ENCODE measurements at places on chromosomes 11 and 22.

- DNase-seq, result no peak
These were observed 114.2 kb upstream of the PARVA start for GRCh38 chr11:12263141-12263693.

GRCh38 chr22:39240831-39241793 lies 3.7 kb downstream of the PDGFB start:
- no peak for DNase-seq

- DNase-seq, result no peak
These were observed 1.7 kb upstream of the OR5AL1 start for GRCh38 chr11:56410801-56411200.

DNA sequence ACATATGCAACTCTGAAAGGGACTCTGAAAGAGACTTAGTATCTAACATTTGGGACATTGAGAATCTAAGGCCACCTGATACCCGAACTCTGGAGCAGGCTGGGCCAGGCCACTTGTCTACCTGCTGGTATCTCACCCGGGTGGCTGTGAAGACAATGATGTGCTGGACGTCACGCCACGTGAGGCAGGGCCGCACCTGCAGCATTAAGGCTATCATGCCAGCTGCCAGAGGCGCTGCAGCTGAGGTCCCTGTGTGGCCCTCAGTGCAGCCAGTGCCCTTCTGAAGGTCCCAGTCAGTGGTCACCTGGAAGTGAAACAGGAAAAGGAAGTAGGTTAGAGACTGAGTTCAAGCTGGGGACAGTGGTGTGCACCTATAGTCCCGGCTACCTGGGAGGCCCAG lies 12.4 kb downstream of the PCSK7 start:
- DNase-seq, result no peak

- DNase-seq, result no peak
These were observed 173.9 kb upstream of the SYN3 start for GRCh38 chr22:33232071-33232470.

- no peak for DNase-seq
These were observed 135.2 kb downstream of the TTC28 start for GRCh38 chr22:28544431-28544868.

DNA sequence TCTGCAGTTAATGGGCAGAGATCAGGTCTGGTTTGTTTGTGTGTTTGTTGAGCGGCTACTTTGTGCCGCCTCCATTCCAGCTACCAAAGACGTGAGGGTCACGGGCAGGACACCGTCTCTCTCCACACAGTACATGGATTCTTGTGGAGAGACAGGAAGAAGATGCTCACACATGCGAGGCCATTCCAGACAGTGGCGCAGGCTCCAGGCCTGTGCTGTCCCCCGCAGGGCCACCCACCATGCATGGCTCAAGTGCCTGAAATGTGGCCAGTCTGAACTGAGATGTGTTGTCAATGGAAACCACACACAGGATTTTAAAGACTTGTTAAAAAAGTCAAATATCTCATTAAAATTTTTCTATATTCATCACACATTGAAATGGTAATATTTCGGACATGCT lies 848.3 kb downstream of the TBC1D22A start:
- DNase-seq, result no peak

DNA sequence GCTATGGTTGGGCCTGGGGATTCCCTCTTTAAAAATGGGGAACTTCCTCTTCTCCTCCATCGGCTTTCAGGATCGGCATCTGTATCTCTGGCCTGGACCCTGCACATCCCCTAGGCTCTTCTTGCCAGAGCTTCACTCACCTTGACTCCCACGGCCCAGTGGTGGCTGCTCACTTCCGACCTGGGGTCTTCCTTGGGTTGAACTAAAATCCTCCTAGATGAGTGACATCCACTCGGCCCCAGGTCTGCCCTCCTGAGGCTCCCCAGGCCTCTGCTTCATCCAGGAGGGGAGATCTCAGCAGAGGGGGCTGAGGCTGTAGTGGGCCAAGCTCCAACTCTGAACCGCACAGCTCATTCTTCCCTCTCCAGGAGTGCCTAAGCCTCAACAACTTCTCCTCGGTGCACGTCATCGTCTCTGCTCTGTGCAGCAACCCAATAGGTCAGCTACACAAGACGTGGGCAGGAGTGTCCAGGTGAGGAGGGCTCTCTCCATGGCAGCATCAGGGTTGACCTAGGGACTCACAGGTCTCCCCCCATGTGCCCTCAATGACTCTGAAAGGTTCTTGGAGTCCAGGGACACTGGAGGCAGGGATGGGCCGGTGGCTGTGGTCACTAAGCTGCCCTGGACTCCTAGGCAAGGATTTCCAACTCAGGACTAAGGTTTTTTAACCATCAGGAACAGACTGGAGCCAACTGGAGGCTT lies 3.3 kb downstream of the RGL4 start:
- no peak for DNase-seq

DNA sequence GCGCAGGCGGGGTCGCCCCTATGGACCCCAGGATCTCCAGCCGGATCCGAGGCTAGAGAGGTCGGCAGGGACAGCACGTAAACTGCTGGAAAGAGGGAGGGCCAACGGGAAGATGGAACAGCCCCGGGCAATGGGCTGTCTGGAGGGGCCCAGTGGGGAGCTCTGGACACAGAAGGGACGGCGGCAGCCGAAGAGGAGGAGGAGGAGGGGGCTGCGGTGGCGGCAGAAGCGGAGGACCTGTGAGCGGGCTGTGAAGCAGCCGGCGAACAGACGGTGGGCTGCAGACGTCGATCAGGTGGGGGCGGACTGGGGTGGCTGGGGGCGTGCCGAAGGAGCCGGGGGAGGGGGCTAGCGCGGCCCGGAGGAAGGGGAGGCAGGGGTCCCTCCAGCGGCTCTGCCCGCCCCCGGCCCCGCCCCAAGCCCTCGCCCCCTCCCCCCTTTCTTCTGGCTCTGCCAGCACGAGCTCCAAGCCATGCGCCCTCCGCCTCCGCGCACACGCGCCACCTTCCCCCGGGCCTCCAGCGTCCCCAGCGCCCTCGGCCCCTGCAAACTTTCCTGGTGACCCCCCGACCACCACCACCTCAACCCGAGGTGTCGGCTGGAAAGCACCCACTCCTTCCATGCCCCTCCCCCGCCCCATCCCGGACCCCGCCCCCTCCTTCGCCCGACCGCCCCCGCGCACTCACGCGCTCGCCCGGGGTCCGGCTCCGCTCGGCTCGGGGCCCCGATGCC lies 432 bp downstream of the TNKS1BP1 start:
- DNase-seq, result peak; percentile 57

- no peak for DNase-seq
These were observed 51.9 kb upstream of the USP47 start for GRCh38 chr11:11789735-11790369.

GRCh38 chr11:78737891-78738290 lies 163.2 kb upstream of the NARS2 start:
- no peak for DNase-seq

DNA sequence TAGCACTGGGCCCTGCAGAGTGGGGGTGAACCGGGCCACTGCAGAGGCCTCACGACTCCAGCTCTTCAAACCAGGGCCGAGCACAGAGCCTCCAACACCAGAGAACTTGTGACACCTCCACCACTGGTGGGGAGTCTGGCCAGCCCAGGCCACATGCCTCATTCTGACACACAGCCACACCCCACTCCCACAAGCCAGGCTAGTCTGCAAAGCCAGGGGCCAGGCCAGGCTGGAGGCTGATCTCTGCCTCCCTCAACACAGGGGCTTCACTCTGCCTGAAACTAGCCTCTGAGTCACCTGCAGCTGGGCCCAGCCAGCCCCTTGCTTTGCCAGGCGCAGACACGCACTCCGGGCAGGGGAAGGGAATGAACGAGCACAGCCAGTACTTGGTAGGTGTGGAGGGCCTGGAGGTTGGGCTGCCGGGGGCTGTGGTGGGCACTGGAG lies 102.9 kb downstream of the MED15 start:
- no peak for DNase-seq

- DNase-seq, result no peak
These were observed 1.4 kb downstream of the TMEM80 start for GRCh38 chr11:696955-697491.

DNA sequence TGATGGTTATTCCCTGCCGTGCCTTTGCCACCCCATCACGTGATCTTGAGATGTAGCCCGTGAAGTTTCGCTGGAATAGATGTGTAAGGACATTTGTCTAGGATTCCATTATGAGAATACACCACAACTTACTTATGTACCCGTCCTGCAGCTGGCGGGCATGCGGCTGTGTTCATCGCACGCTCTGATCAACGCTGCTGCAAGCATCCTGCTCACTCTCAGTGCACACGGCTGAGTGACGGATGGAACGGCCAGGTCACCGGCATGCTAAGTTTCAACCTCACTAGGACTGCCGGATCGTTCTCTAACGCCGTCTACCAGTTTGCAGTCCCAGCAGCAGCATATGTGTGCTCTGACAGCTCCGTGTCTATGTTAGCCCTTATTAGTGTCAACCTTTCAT lies 44.6 kb downstream of the APOL1 start:
- DNase-seq, result no peak

GRCh38 chr11:104061853-104062521 lies 25.5 kb downstream of the DDI1 start:
- DNase-seq, result no peak

DNA sequence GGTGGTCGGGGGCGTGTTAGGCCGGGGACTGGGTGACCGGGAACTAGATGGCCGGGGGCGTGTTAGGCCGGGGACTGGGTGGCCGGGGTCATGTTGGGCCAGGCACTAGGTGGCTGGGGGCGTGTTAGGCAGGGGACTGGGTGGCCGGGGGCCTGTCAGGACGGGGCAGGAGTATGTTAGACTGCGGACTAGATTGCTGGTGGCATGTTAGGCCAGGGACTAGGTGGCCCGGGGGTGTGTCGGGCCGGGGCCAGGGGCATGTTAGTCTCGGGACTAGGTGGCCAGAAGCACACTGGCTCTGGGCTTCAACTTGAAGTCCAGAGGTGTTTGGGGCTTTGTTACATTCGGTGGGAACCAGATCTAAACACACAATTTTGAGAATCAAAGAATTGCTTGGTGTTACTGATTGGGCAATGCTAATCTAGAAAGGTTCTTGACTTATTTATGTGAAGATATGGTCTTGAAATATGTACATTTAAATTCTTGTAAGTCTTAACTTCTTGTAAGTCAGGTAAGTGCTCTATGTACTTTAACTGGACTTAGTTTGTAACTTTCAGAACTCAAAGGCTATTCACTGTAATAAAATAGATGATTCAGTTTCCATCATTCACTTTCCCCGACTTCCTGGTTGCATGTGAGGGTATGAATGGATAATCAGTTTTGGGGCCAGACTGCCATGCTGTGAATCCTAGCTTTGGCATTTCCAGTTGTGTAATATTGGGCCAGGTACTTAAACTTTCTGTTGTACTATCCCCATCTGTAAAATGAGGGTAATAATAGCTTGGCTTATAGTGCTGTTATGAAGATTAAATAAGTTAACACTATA lies 1.1 kb downstream of the EXT2 start:
- no peak for DNase-seq

DNA sequence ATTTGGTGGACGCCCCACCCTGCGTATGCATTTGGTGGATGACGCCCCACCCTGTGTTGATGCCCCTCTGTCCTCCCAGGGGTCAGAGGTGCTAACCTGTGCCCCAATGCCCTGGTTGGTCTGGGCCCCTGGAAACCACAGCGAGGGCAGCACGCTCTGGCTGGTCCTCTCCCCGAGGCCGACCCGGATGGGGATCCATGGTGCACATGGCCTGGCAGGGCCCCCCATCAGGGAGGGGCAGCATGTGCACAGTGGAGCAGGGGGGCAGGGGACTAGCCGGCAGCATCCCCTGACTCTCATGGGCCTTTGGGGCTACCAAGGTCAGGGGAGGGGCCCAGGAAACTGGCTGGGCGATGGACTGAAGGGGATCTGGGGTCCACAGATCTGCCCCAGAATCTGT lies 7.6 kb upstream of the MUC5AC start:
- DNase-seq, result no peak

DNA sequence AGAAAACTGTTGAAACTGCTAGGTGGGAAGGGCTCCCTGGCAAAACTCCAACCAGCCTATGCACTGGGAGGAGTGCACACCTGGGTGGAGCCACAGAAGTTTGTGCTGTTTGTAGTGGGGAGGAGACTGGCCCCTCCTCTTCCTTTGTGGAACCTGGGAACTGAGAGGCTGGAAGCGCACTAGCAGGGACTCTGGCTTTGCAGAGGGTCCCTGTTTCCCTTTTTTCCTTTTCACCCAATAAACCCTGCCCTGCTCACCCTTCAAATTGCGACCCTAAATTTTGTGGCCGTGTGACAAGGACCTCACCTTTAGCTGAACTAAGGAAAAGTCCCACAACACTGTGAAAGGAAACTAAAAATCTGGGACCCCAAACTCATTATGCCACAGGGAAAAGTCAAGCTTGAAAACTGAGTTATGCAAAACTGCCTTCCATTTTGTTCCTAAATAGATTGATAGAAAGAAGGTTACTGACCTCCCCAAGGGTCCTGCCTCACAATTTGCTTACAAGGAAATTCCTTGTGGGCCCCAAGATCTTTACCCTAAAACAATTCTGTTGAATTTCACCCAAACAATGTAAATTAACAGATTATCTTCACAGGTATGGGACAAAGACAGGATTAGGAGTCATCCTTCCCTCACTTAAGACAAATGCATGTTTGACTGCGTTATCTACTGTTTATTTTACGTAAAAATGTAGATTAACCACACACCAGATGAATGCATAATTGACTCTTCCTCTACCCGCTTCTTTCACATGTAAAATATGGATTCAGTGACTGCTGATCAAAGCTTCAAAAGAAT lies 81.0 kb downstream of the SLC36A4 start:
- no peak for DNase-seq

DNA sequence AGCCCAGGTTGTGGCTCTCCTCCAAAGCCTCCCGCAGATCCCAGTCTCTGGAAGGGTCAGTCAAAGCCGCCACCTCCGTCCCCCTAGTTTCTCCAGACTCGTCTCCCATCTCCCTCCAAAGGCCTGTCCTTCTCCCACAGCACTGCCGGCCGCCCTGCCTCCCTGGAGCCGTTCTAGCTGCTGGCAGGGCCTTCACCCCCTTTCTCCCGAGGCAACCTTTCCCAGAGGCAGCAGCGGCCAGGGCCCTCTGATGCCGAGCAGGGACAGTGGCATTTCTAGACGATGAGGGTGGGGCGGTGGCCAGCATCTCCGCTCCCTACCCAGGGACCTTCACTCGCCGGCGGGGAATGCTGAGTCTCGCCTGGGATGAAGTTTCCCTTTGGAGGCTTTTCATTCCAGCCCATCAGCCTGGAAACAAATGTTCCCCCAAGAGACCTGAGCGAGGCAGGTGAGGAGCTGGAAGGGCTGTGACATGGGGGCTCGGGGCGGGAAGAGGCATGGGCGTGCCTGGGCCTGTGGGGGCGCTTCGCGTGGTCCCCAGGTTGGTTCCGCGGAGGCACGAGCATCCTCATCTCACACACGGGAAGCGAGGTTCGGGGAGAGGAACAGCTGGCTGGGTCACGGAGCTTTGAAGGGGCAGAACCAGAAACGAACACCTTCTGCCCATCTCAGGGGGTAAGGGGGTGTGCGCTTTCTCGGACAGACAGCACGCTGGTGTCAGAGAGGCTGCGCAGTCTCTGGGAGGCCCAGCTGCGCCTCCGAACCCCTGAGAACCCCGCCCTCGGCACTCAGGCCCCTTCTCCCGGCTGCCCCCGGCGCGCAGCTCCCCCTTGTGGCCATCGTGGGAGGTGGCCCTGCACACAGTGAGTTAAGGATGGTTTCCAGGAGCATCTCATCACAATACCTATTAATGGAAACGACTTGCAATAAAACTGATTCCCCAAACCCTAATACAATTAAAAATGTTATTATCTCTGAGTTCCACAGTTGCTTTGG lies 18.1 kb upstream of the KLHL35 start:
- no peak for DNase-seq

GRCh38 chr22:22216450-22216959 lies 28.1 kb upstream of the VPREB1 start:
- no peak for DNase-seq

Measured in GM19239 (cell line).